NCI-H774 (cell line): ENCODE measurements at places on chromosomes 5 and 9.

- DNase-seq, result no peak
Measured at GRCh38 chr5:149452007-149452664, 73.0 kb upstream of the IL17B start.

- DNase-seq, result no peak
Measured at GRCh38 chr5:149770236-149770635, 40.1 kb downstream of the PPARGC1B start.

DNA sequence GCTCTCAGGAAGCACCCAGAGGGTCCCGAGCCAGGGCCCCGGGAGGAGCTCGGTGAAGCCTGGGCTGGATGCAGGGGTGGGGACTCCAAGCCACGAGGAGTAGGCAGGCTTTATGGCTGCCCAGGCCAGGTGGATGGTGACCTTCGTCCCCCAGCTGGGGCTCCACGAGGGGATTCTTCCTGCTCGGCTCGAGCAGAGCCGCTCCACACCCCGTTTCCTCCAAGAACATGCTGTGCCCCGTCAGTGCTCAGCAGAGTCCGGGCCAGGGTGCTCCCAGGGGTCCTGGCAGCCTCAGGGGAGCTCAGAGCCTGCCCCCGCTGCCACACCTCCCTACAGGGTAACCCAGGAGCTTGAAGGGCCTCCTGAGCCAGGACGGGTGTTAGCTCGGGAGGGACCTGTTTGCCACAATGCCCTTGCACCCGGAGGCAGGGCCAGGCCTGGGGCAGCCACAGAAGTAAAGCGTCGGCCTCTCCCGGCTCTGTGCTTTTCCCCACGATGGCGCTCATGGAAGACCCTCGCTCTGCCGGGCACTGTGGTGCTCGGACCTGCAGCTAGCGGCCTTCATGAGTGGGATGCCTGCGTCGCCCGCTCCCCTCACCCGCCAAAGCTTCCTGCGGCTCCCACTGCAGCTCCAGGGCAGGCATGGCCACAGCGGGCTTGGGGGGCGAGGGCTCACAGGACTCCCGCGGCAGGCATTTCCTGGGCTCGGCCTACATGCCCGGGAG, 86.8 kb downstream of the KCNT1 start:
- no peak for DNase-seq

DNA sequence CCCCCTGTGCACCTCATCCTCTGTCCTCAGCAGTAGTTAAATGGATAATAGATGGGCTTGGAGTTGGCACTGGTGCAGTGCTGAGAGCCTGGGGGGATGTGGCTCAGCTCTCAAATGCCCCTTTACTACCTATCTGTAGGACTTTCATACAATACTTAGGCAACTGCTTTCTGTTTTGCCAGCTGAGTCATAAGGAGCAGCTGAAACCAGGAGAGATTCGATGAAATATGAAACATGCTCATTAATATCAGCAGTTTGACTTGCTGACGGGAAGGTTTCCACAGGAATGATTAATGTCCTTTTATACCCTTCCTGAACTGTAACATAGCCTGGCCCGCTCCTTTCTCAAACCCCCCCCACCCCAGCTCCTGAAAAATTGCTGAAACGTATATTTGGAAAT, 142.6 kb downstream of the SAXO1 start:
- DNase-seq, result no peak

GRCh38 chr9:126430124-126430523, 103.5 kb downstream of the MVB12B start:
- DNase-seq, result no peak

DNA sequence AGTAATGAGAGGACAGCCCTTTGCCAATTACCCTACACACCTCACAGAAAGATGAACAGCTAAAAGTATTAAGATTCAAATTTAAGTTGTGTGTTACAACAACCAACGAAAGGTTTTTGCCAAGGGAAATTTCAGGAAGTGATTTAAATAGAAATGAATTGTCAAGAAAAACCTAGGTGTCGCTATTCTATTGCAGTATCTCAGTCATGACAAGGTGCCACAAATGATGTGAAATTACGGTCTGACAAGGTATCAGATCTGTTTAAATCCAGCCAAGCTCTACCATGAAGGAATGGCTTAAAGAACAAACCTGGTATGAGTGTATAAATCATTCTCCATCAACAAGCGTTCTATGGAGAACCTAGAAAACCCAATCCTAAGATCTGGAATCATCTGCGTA, 189.7 kb downstream of the ATPSCKMT start:
- no peak for DNase-seq

- DNase-seq, result no peak
Measured at GRCh38 chr5:71454913-71455312, 538 bp upstream of the BDP1 start.

DNA sequence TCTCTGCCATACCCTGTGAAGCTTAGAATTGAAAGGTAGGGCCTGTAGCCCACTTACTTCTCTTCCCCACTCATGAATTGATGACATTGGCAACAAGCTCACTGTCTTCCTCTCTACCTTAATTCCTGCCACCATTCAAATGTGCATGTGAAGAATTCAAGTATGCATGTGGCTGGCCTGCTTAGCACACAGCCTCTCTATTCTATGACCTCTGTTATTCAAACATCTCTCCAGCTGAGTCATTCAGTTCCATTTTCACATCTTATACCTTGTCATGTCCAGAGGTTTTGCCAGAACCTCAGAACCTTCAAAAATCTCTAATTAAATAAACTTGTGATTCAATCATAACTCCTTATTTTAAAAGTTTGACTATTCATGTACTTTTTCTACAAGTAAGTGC, 114.7 kb upstream of the MAN2A1 start:
- no peak for DNase-seq

DNA sequence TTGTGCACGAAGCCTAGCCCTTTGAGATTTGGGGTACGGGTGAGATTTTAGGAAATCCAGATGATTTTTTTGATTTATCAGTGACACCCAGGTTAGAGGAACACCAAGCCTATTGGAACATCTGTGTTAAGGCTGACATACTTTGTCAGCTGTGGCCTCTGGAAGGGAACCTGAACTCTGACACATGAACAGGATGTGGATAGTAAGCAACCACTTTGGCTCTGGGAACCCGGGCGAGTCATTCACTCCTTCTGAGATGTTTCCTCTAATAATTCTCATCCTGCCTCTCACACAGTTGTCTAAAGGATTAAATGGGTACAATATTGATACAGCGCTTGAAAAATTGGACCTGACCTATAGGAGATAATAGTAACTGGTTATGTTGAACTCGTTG, 67.8 kb downstream of the FGF1 start:
- no peak for DNase-seq

- DNase-seq, result no peak
Measured at GRCh38 chr9:133950629-133951111, 41.5 kb downstream of the VAV2 start.

GRCh38 chr9:31500422-31500821, 884.0 kb upstream of the ACO1 start:
- DNase-seq, result no peak

DNA sequence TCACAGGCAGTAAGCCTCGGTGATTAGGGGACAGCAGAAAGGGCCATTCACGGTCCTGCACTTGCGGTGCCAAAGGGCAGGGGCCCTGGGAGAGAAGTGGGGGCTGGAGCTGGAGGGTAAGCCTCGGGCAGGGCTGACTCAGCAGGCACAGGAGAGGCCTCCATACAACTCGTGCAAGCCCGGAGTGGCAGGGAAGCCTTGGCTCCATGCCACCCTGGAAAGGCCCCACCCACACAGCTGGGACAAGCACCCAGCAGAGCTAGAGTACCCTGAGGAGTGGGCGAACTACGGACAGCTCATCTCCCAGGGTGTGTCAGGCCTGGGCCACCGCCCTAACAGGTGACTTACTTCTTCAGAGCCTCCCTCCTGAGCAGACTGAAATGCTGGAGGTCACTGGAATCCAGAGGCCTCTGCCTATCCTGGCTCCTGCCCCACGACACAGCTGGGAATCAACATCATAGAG, 5.6 kb upstream of the CAMK2A start:
- no peak for DNase-seq

GRCh38 chr9:82037126-82037525, 48.6 kb downstream of the SPATA31D1 start:
- no peak for DNase-seq

DNA sequence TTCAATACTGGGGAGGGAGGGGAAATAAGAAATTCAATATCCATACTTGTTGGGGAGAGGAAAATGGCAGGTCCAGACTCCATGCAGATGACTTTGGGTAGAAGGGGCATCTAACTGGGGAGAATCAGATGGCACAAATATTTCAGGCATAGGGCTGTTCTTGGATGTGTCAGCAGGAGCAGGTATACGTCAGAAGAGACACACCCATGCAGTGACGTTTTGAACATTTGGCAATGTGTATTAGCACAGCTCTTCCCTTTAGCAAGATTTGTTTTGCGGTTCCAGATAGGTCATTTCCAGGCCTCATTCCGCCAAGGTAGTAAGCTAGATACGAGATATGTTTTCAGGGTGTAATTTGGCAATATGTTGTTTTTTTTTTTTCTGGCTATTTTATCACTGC, 187.2 kb upstream of the CDH10 start:
- DNase-seq, result no peak

DNA sequence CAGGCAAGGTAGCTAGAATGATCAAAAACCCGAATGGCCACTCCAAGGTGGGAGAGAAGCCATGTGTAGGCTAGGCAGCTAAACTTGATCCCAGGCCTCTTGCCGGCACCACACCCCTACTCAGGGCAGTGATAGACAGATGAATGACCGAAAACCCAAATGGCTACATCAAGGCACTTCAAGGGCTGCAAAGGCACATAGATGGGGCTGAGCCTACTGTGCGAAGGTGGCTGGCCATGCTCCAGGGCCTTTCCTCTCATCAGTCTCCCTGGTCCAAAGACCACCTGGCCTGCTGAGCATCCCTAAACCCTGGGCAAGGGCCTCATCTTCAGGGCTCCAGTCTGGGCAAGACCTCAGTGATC, 3.7 kb upstream of the TIFAB start:
- DNase-seq, result no peak

GRCh38 chr9:130040984-130041647, 1.9 kb downstream of the FNBP1 start:
- no peak for DNase-seq

GRCh38 chr5:16066810-16067209, 112.8 kb downstream of the MARCHF11 start:
- DNase-seq, result no peak

GRCh38 chr9:34572628-34573027, 16.9 kb downstream of the CNTFR start:
- no peak for DNase-seq

DNA sequence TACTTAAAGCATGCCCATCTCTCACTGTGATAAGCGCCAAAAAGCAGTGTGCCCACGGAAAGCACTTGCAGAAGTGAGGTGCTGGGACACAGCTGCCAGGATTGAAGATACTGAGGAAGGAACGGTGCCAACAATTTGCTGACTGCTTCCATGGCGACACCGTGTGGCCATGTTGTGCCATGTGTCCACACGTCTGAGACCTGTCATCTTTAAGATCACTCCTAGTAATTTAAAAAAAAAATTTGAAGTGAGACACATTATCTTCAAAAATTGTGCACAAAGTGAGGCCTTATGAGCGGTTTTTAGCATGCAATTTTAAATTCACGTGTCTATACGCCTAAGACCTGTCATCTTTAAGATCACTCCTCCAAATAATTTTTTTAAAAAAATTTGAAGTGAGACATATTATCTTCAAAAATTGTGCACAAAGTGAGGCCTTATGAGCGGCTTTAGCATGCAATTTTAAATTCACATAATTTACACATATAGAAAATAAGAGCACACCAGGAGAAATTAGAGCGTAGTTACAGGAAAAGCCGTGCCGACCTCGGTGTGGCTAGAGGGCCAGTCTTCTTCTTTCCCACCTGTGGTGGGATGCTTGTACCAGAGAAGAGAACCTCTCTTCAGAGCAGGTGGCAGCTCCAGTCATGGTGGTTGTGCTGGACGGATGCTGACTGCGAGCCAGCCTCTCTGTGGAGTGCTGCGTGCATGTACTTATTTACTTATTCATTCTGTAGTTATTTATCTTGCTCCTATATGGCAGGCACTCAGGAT, 21.4 kb upstream of the FLT4 start:
- DNase-seq, result peak; percentile 68

DNA sequence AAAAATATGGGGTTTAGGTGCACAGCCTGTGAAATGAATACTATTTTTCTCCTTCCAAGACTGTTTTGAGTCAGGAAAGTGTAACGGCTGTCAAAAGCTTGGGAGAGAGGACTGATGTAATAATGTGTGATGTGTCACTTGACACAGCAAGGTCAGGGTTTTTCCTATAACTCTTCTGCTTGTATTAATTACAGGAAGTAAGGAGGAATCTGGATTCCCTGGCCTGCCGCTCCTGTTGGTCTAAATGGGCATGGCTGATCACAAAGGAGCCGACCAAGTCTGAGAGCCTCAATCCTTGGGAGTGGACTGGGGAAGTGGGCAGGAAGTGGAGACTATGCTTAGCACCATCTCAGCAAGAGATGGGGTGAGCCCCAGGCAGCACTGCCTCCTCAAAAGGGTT, 16.7 kb upstream of the SLC28A3 start:
- no peak for DNase-seq

GRCh38 chr9:92749071-92749933, 15.3 kb downstream of the BICD2 start:
- no peak for DNase-seq

DNA sequence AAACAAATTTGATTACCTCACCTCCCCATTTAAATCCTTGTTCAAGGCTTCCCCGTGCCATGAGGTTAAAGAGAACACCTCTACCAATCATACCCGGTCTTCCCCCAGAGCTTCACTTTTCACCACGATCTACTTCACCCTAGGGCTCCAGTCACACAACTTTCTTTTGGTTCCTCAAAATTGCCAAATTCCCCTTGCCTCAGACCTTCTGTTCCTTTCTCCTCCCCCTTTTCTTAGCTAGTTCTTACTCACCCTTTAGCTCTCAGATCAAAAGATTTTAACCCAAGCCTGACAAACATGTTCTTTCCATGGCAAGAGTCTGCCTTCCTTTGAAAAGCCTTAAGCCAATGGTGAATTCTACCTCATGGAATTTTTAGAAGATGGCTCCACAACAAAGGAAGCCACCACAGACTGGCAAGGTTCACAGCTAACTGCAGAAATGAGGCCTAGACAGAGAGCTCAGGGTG, 56.7 kb downstream of the MAPKAP1 start:
- no peak for DNase-seq

DNA sequence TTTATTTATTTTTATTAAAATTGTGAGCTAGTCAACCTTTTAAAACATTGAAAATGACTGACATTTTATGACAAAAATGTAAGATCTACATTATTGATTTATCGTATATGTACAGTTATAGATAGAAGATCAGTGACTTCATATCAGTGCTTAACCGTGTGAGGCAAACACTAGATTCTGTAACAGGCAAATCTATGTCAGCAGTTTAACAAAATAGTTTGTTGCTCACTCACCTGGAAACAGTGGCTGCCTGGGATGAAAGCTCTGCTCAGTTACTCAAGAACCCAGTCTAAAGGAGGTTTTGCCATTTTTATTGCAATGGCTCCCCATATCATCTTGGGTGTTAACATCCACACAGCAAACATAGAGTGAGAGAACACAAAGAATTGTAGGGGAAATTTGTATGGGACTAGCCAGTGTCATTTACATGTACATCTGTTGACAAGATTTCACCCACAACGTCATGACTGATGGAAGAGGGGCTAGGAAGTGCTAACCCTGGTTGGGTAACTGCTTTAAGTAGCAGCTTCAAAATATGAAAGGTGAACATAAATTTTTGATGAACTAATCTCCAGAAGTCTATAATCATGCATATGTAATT, 49.0 kb downstream of the SGCD start:
- no peak for DNase-seq
